Renal pelvis (tissue), 12 donors: ENCODE measurements at places on chromosomes 5 and 9. TPM values are rescaled to one million over a fixed set of nuclear protein-coding genes. Genes with fewer than 3 reads are reported as not detected.

The ELAVL2 gene
- 1.5 TPM for polyA plus RNA-seq

The MELK gene
- 21.2 TPM for polyA plus RNA-seq

The STING1 gene
- 34.1 TPM for polyA plus RNA-seq

The C5 gene
- polyA plus RNA-seq: 16.1 TPM

The OR1J2 gene
- polyA plus RNA-seq: not detected

The IL3 gene
- polyA plus RNA-seq: not detected

The SUB1 gene
- polyA plus RNA-seq: 301 TPM

The TTLL11 gene
- 8.5 TPM for polyA plus RNA-seq

The SPINK4 gene
- polyA plus RNA-seq: not detected

The SPATA31A3 gene
- polyA plus RNA-seq: not detected

The UBE2R2 gene
- polyA plus RNA-seq: 60.6 TPM

The CACNA1B gene
- 0.26 TPM for polyA plus RNA-seq

The FIBCD1 gene
- 0.41 TPM for polyA plus RNA-seq

The C9orf153 gene
- polyA plus RNA-seq: not detected

GRCh38 chr5:52692606-52693005, 95.1 kb upstream of the ITGA1 start:
- no peak for DNase-seq

DNA sequence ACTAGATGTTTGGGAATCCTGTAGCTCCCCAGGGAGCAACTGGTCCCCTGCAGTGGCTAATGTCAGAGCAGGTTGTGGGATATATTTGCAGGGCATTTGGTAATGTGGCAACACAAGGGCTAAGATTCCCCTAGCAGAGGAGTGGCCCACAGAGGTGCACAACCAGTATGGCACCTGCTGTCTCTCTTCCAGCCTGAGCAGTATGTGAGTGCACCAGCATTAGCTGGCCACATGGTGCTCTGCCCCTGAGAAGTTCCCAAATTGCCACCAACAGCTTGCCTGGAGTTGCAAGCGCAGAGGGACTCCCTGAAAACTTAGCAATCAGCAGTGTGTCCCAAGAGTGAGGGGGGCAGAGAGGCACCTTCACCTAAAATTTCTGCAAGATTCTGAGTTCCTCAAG, 53.2 kb upstream of the SNCAIP start:
- no peak for DNase-seq

DNA sequence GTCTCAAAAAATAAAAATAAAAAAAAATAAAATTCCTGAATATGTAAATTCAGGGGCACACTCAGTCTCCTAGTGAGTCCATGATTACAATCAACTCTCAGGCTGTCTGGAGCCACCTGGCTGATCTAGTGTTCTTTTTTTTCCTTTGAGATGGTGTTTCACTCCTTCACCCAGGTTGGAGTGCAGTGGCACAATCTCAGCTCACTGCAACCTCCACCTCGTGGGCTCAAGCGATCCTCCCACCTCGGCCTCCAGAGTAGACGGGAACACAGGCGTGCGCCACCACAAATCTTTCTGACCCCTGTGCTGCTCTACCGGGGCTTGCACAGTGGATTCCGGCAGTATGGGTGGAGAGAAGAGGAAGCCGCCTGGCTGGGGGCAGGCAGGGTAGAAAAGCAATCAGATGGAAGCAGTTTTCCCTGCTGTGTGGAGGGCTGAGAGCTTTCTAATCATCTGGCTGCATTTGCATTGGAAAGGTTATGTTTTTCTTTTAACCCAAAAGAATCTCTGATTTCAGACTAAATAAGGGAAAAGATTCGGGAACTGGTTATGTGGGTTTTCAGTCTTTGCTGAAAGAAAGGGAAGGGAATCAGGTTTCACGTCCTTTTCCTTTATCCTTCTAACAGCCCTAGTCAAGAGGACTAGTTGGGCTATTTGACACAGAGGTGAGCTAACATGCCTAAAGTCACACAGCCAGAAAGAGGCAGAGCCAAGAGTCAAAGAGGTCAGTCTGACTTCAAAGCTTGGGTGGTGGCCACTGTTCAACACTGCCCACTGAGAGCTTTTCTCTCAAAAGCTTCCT, 26.3 kb upstream of the CORO2A start:
- DNase-seq: no peak

GRCh38 chr5:150176745-150177477, 10.3 kb downstream of the CDX1 start:
- DNase-seq: no peak

- DNase-seq: no peak
Measured at GRCh38 chr5:180669661-180670060, 20.3 kb upstream of the FLT4 start.

DNA sequence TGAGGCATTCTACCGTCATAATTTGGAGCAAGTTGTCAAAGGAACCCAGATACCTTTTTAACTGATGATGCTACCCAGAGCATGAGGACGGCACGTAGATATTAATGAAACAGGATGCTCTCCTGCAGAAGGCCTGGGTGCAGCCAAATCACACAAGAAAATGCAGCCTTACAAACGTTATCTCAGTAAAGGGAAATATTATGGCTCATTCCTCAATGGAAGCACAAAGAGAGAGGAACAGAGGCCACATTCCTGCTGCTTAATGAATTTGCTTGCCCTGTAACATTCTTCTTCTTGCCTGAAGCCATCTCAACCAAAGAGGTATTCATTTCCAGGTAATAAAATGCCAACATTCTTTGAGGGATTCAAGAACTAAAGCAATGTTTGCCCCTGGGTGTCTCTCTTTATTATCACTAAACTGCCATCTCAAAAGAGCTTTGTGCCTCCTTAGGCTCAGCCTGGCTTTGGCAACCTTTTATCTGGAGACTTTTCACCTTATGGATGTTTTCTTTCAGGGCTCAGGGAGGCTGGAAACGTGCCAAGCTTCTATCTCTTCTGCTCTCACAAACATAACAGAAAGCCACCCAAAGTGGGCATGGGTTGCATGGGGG, 92.9 kb downstream of the TNC start:
- DNase-seq: no peak

DNA sequence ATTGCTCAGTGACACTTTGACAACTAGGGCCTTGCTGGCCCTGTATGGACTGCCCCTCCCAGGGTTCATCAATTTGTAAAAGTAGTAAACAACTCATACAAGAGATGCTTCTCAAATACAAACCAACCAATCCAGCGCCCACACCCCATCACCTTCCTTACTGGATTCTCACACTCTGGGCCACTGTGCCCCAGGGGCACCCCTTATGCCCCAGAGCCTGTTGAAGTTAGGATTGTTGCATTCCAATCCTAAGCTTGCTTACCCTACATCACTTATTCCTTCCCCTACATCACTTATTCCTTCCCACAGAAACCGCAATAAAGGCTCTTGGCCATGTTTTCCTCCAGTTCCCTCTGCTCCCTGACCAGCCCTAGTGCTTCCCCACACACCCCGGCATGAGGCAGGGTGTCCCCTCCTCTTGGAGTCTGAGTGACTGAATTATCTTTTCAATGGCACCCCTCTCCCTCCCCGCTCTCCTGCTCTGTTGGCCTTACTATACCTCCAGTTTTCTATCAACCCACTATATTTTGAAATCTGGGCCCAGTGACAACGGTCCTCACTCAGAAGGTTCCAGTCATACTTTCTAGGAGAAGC, 182.4 kb upstream of the S1PR3 start:
- no peak for DNase-seq

- DNase-seq: peak; percentile 65
Measured at GRCh38 chr5:149852641-149853330, 91.8 kb downstream of the PDE6A start.

DNA sequence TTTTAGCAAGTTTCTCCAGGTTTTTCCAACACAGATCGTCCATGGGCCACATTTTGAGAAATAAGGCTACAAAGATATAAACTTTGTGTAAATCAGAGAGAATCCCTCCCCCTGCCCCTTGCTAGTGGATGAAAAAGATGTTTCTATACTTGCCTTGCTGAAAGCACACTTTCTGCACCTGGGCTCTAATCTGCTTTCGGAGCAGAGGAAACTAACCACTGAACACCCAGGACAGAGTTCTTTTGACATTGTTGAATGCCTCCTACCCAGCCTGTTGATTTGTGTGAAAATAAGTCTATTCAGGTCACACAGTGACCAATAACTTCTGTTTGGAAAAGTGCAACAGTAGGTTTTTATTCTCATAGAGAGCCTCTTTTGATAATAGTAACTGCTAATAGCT, 7.5 kb downstream of the ADRB2 start:
- no peak for DNase-seq

- peak; percentile 67 for DNase-seq
Measured at GRCh38 chr5:923281-923873, 30.7 kb downstream of the TRIP13 start.

GRCh38 chr5:81747030-81747429, 3.9 kb downstream of the SSBP2 start:
- no peak for DNase-seq

- peak; percentile 35 for DNase-seq
Measured at GRCh38 chr9:32350682-32351081, 33.8 kb upstream of the ACO1 start.

GRCh38 chr5:16899171-16899570, 36.9 kb downstream of the MYO10 start:
- no peak for DNase-seq

DNA sequence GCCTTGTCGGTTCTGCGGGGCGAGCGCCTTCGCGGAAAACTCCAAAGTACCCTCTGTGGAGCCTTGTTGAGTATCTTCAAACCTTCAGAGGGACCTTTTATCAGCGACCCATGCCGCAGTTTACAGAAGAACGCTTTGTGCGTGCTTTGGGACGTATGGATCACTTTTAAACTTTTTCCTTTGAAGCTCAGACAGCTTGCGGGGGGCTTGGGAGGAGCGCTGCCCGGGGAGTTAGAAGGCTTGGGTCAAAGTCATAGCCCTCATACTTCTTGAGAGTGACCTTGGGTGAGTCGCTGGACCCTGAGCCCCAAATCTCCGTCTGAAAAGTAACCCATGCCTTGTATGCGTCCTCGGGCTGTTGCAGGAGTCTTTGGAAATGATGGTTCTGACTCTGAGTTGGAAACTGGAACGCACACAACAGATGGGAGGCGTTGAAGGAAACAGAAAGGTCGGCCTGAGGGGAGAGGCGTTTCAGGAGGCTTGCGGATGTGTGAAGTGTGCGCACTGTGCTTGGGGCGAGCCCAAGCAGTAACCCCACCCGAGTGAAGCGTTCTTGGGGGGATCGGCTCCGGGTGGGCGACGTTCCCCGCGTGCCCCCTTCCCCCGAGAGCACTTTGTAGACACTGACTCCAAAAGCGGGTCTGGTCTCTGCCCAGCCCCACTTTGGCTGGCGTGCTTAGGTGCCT, 661 bp upstream of the SLC25A51 start:
- DNase-seq: no peak

GRCh38 chr9:136120438-136120844, 1.8 kb upstream of the TMEM250 start:
- DNase-seq: no peak

GRCh38 chr5:88765171-88765570, 117.8 kb downstream of the MEF2C start:
- DNase-seq: no peak

GRCh38 chr9:8696516-8696915, 896.9 kb upstream of the DMAC1 start:
- no peak for DNase-seq

- no peak for DNase-seq
Measured at GRCh38 chr5:128494516-128494915, 43.5 kb downstream of the FBN2 start.

DNA sequence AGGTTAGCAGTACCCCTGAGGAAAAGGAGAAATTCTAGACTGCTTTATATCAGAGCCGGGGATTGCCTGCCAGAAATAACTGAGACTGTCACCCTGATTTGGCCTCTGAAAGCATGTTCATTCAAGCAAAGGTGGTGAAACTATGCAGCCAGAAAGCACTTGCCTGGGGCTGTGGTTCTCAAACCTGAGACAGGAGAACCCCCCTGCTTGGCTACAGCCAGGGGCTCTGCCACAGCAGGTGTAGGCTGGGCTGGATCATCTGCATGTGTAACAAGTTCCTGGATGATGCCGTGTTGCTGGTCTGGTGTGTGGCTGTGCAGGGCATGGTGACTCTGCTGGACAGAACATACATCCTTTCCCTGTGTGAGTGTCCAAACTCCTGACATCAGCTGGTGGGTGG, 157.8 kb downstream of the NXNL2 start:
- no peak for DNase-seq

GRCh38 chr5:78793907-78794662, 145.5 kb upstream of the LHFPL2 start:
- DNase-seq: no peak

GRCh38 chr9:108997112-108997511, 16.2 kb downstream of the CTNNAL1 start:
- DNase-seq: no peak

GRCh38 chr5:142343531-142343930, 18.7 kb upstream of the SPRY4 start:
- no peak for DNase-seq

- DNase-seq: no peak
Measured at GRCh38 chr9:89408628-89409101, 89.2 kb downstream of the SEMA4D start.

DNA sequence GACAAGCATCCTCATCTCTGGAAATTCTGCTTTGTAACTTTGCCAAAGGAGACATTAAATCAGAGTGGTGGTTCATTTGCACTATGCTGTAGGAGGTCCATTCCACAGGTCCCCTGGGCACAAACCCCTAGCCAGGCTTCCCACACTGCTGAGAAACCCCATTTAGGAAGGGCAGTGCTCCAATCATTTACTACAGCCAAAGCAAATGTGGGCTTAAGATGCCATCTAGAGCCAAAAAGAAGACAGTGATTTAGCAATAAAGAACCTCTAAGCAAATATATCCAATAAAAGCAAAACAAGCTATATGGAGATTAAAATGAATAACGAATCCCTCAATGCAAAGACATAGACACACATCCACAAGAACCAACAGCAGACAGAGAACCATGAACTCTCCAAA, 129.0 kb upstream of the ALDH1B1 start:
- DNase-seq: no peak

GRCh38 chr5:554284-554988, 30.2 kb upstream of the SLC9A3 start:
- DNase-seq: no peak

DNA sequence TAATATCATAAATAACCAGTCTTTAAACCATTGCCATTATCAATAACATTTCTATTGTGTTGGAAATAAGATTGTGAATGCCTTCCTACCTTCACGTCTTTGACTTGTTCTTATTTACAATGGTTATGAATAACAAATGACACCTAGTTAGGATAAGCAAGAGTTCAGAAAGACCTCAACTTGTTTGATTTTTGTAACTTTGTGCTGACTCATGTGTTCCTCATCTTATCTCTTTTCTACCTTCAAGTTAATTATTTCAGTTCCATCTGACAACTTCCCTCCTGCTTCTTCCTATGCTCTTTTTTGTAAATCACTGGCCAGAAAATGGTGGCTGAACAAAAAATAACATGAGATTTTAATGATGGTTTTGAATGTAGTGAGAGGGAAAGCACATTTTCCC, 538.5 kb upstream of the TUSC1 start:
- DNase-seq: no peak
